ENCODE measurements at places on chromosomes 6 and 20.

DNA sequence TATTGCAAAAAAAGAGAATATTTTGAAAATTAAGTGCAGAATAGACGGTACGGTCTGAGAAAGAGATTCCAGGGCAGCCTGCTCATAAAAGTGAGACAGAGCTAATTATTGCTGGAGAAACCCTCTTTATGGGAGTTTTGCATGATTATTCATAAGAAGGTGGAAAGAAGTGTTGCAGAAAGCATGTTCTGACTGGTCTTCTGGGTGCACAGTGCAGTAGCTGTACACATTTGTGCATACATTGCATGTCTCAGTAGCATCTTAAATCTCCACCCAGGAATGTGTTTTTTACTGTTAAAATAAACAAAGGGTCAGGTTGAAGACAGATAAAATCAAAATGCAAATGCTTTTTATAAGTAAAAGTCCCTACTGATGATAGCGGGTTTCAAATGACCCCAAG is 1813.6 kb upstream of the DEFB115 start:
- DNase-seq: peak; percentile 4

- peak; percentile 93 for DNase-seq
Measured at GRCh38 chr6:101083533-101084175, 202.5 kb upstream of the ASCC3 start.

GRCh38 chr6:155223646-155224451 is 40.0 kb upstream of the CLDN20 start:
- peak; percentile 81 for DNase-seq

DNA sequence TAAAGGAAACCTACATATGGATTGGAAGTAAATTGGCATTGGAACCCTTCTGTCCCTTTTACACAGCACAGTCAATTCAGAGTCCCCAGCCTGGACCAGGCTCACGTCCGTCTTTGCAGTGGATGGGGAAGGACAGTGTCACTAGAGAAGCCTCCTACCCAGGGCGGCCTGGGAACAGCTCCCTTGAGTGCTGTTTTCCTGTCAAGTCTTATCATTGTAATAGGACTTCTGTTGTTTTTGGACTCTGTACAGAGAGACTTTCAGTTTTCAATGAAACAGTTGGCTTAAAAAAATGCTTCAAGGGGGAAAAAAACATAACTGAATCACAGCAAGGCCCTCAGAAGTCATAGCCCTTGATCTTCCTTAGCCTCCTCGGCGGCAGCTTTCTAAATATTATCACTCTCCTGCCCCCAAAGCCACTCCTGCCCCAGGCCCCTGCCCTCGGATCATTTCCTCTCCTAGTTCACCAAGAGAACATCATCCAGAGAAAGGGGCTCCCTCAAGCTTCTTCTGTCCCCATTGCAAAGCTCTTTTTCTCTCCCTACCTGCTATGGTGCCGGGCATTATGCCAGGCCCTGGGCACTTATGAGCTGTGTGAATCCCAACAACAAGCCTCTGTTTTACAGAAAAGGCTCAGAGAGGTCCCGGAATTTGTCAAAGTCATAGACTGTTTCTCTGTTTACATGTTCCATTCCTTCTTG is 37.8 kb upstream of the CNKSR3 start:
- DNase-seq: peak; percentile 35

DNA sequence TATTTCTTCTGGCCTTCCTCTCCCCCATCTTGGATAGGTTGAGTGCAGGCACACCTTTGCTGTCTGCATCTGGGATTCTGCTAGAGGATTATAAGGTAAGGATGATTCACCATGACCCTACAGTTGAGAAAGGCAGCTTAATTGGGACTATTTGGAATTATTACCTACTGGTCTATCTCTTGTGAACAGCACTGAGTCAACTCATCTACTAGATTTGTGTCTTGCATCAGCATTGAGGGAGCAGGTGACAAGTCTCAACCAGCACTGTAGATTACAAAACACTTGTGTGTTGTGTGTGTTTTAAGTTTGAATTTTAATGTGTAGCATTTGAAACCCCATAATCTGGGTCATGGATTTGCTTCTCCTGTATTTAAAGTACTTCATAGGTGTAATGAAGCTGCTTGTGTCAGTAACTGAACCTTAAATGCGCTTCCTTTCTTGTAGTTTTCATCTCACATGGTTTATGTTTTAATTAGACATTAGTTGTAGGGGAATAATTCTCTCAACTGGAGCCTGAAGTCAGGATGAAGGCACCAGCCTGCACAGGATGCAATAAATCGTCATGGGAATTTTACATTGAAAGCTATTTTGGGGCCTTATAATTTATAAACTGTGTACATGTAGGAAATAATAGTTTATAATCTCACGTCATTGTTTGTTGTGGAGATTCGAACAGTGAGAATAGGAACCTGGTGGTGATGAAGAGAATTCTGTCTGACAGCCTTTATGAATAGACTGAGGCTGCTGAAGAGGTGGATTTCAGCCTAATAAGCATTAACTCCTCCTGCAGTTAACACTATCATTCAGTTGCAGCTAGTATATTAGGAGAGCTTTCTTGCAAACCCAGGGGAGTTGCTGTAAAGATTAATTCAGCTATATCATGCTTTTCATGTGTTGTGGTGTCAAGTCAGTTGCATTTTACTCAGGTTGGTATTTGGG is 125.1 kb downstream of the JARID2 start:
- no peak for DNase-seq

DNA sequence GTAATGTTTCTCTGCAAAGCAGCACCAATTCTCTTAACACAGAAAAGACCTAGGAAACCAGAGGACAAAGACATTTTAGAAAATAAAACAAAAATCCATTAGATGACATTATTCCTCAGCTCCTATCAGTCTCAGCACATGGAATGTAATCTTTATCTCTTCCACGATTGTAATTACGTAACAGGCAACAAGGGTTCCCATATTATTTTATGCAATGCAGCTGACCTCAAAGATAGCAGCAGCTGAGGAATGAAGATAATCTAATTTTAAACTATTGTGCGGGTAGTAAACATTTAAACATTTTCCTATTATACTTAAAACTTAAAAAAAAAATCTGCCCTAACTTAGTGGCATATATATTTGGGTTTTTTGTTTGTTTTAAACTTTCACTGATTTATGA is 33.0 kb upstream of the PTCHD4 start:
- no peak for DNase-seq

DNA sequence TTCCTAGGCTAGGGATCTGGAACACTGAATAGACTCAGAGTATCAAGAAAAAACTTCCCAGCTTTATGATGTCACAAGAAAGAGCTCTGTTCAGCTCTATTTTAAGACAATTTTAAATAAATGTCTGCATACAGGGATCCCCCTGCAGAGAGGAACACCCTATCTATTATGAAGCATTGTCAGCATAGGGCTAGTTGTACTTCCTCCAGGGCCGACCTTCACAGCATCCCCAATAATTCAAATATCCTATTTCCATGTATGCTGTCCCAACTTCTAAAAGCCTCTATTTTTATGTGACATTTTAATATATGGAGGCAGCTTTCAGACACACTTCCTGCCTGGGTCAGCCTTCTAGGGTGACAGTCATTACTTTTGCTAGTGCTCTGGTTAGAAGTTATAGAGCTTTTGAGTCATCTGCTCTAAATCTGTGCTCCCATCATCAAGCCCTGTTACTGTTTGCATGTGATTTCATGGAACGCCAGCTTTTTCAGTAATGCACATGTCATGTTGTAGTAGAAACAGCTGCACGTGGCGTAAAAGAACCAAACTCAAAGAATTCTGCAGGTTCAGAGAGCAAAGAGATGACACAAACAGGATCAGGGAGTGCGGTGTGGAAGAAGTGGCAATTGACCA is 189.2 kb downstream of the ADGB start:
- DNase-seq: no peak

DNA sequence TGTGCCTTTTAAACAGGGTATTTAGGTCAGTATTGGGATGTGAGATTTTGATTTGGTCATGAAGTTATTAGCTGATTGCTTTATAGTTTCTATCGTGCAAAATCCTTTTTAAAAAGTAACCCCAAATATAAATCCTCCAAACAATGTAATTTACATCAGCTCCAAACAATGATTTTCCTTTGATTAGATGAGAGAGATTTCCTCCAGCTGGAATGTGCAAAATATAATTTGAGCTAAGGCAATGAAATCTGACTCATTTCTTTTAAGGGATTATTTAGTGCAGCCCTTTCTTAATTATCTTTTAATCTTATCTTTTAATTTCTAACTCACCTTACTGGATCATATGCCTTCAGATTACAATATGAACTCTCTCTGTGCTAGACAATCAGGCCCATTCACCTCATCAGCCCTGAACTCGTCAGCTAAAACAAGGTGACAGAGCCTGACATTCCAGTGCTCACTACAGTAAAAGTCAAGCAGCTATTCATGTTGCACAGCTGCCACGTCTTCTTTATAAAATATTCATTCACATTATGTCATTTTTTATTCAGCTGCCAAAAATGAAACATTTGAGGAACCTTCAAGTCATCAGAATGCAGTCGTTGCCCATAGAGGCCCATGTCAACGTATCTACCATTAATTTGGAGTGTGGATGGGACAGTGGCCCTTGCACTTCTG is 440.1 kb downstream of the CBLN4 start:
- no peak for DNase-seq

DNA sequence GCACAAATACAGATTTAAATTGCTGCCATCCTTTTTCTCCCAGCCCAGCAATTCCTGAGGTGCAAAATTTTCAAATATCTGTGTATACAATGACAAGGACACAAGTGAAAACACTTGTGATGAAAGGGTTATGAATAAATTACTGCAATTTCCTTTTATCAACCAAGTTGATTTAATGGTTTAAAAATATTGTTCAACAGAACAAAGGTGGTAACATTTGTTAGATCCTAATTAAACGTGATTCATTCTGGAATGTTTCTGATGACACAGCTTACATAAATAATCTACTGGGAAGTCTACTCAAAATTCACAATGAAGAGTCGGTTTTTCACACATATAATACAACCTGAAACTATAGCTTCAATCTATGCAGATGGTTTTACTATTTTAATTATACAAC is 17.1 kb downstream of the B4GALT5 start:
- no peak for DNase-seq

DNA sequence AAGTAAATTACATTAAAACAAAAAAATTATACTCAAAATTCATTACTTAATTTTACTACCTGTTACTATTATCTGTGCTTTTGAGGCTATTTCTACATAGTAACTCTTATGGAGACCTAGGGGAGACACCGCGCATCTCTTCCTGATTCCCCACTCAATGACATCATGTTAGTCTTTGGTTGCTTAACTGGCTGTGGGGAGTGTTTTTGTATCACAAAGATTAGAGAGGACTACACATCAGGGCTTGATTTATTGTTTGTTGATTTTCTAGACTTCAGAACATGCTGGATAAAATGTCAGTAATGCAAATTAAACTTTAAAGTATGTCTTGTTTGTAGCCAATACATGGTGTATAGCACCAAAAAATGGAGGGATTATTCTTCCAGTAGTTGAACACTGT is 26.0 kb downstream of the SLC2A10 start:
- DNase-seq: no peak

DNA sequence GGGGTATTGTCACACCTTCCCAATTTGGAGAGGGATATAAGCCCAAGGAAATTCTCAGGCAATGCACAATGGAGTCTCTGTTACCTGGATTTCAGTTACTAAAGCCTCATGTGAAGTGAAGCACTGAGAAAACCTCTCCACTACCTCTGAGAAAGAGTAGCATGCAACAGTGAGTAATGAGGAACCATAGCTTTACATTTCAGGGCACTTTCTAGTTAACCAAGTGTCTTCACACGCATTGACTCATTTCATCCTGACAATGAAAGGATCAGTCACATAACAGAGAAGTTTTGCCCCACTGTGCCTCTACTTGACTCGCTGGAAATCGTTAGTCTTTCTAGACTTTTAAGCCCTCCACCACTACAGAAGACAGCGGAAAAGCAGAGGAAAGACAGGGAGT is 86.2 kb upstream of the ARID1B start:
- DNase-seq: no peak

GRCh38 chr6:4322846-4323309 is 187.5 kb upstream of the ECI2 start:
- peak; percentile 51 for DNase-seq

DNA sequence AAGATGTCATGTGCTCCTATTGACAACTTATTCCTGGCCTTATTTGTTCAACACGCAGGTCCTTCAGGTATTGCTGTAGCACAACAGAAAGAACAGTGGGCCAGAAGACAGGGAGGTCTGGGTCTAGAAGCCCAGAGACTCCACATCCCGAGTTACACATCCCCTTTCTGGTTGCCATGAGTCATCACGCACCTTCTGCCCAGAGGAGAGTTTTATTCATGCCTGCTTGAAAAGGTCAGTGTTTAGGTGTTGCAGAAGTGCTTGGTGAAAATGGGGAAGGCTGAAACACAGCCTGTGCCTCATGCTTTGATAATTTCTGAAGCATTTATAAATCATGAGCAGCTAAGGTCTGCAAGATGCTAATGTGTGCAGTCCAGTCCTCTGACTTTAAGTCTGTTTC is 256.4 kb downstream of the GMPR start:
- no peak for DNase-seq

GRCh38 chr6:2558098-2558680 is 192.5 kb downstream of the MYLK4 start:
- no peak for DNase-seq

GRCh38 chr6:36850021-36850420 is 10.8 kb upstream of the CPNE5 start:
- DNase-seq: no peak

- no peak for DNase-seq
Measured at GRCh38 chr6:30681766-30682142, 4.7 kb downstream of the PPP1R18 start.

- peak; percentile 86 for DNase-seq
Measured at GRCh38 chr20:53900380-53900999, 169.9 kb downstream of the BCAS1 start.

DNA sequence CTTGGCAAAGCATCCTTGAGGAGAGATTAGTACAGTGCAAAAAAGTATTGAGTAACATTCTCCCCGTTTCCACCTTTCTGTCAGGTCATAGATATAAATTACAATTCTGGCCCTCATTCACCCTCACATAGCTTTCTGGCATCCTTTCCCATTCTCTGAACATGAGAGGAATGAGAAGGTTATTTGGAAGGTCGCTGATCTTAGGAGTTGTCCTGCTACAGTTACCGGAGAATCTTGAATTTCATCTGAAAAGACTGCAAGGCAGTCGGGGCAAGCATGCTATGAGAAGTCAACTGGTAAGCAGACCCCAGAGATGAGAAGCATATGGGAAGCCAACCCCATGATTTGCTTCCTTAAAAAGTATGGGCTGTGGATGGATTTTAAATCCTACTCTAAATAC is 166.7 kb upstream of the CENPW start:
- DNase-seq: no peak

GRCh38 chr20:46275091-46275490 is 33.2 kb downstream of the CDH22 start:
- DNase-seq: no peak

GRCh38 chr6:18380158-18380836 is 6.9 kb upstream of the RNF144B start:
- DNase-seq: no peak

GRCh38 chr20:14764511-14765369 is 427.3 kb upstream of the FLRT3 start:
- no peak for DNase-seq

Measured in EL (cell line).